NCI-H460 (cell line): ENCODE measurements at places on chromosomes 2 and 18.
A peak's percentile ranks its signal among the peaks of the same experiment; 100 is the strongest.

GRCh38 chr18:49869354-49869753 lies 56.0 kb upstream of the ACAA2 start:
- DNase-seq, result no peak

DNA sequence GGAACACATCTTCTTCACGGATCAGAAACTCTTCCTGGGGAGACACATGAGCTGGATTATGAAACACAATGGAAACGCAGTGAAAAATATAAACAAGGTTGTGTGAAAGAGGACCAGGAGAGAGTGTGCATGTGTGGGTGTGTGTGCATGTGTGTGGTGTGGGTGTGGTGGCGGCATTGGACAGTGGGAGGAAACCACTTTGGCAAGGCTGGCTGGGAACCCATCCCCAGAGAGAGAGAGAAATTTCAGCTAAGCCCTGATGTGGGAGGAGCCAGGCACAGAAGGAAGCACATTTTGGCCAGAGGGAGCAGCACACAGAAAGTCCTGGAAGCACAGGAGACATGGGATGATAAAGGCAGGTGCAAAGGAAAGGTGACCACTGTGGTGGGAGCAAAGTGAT lies 147.6 kb upstream of the COPS8 start:
- DNase-seq, result no peak

DNA sequence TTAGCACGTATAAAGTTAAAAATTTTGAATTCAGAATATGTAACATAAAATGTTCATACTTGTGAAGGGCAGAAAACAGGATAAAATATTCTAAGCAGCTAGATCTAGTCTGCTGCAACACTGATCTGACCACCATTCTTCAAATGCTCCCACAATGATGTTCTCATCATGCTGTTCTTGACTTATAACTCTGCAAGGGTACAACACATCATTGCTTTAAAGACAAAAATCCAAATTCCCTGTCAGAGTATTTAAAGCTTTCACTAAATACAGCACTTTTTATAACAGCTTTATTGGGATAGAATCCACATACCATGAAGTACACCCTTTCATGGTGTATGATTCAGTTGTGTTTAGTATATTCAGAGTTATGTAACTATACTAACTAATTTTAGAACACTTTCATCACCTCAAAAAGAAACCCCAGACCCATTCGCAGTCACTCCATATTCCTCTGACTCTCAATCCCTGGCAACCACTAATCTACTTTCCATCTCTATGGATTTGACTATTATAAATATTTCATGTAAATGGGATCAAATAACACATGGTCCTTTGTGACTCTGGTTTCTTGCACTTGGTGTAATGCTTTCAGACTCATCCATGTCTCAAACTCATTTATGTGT lies 56.4 kb downstream of the MAP4K3 start:
- no peak for DNase-seq

DNA sequence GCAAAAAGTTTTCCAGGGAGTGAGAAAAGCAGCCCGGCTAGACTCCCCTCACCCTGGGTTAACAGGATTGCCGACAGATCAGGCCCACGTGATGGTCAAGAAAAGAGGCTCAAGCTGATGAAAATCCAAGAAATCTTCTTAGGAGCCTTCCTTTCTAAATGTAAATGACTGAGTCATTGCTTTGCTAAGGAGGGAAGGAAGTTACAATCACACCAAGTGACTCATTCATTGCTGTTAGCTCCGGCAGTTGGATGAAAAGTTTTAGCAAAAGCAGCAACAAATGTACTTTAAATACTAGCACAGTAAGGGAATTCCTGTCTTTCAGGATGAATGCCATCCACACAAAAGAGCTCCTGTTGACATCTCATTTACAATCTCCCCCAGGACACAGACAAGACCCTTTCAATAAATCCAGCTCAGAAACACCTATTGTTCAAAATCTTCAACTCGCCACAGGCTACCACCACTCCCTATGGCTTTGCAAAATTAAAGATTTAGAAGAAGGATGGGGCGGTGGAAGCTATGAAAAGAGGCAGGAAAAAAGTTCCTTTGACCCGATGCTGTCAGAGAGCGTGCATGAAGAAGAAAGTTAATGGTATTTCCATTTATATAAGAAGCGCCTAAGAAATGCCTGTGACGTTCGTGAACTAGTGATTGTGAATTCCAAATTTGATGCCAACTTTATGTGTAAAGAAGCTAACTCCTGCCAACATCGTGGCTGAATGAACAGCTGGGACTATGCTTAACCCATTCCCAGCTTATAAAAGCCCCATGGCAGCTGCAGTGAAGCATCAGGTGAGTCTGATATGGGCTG lies 153.7 kb downstream of the TGIF1 start:
- peak; percentile 97 for DNase-seq
